Right renal pelvis (tissue), 4 donors: ENCODE measurements at places on chromosomes 5 and 9. TPM values are rescaled to one million over a fixed set of nuclear protein-coding genes. Genes with fewer than 3 reads are reported as not detected.
A peak's percentile ranks its signal among the peaks of the same experiment; 100 is the strongest.

DNA sequence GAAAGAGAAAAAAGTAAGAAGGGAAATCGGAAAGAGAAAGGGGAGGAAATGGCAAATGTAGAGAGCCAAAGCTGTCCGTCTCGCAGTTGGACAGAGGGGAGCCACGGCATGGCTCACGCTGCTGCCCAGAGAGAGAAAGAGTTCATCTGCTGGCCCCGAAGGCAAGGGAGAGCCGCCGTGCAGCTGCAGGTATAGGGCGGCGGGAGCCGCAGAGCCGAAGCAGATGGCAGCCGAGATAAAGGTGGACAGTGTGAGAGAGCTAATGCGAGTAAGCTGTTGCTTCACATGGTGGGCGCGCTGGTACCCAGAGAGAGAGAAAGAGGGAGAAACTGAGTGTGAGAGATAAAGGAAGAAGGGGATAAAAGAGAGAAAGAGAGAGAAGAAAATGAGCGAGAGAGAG is 188.4 kb upstream of the PPP1R26 start:
- DNase-seq, result no peak

DNA sequence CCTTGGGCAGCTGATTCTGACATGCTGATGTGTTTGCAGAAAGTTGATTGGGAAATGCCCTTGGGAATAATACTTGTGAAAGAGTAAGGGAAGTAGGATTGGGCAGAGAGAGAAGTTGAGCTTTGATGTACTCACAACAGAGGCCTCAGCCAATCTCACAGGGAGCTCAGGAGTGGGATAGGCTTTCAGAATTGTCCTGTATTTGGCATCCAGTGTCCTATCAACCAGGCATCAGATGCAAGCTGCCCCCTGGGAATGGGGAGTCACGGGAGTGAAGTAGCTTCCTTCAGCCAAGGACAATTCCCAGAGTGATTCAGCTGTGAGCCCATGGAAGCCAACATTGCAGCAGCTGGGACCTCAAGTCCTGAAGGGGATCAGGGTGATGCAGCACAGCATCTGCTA is 39.6 kb downstream of the DMAC1 start:
- DNase-seq, result no peak

DNA sequence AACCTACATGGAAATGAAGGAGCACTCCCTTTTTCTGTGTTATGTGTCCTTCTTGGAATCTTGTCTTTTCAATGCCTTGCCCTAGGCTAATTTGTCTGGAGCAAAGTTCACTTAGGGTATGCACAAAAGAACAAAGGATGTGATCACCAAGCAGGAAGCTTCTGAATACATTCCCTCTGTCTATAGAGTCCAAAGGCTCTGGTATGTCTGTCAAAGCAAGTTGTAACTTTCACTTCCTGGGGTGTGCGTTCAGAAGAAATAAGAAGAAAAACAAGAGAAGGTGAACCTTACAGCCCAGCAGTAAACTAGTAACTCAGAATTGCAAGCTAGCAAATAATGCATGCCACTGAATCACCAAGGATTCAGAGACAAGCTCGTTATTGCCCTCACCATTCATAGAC is 31.7 kb upstream of the CDH6 start:
- peak; percentile 38 for DNase-seq

DNA sequence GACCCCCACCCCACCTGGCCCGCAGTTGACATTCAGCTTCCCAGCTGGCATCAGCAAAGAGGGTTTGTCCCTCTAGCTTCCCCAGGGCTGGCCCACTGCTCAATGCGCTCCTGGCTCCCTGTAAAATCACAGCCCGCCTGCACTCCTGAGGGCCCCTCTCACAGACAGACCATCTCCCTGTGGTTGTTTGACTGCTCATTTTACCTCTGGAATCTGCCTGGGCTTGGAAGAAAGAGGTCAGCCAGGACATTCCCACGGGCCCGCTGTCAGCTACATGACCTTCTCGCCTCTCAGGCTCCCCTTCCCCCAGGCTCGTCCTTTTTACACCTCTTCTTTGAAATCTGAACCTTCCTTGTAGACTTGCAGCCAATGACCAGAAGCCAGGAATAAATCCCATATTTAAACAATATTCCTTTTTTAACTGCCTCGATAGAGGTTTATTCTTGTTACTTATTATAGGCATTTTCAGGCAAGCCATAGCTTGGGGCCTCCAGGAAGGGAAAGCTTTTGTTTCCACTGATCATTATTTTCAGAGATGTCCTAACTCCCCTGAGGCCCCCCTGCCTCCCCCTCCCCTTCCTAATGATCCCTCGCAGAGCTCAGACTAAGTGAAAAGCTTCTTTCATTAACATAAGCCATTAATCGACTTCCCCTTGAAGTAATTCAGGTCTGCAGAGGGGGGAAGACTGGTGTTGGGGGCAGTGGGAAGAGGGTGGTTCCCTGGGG is 76.3 kb upstream of the IQGAP2 start:
- DNase-seq, result no peak

DNA sequence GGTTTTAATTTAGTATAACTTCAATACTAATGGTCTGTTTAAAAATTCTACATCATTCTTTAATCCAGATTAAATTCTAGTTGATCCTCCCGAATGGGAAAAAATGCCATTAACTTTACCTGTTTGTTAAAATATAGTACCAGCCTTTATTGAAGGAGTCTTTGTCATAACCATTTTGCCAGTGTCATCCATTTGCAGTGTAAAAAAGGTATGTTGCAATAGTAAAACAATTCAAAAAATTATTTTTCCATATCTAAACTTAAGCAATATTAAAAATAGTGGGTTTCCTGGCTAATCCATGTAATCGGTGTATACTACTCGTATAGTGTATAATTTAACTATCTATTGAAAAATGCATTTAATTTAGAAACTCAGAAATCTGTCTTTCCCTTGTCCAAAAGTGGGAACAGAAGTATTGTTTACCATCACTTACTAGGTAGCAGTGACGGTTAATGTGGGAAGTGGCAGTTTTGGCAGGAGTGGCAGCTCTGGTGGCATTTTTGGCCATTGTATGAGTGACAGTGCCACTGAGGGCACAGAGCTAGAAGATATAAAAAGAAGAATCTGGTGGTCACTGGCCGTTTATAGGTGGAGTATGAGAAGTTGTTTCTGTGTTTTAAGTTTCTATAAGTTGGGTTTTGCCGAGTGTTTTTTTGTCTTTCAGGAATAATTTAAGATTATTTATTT is 1.9 kb downstream of the AP3S1 start:
- no peak for DNase-seq

SH3TC2 gene
- 1.2 TPM for polyA plus RNA-seq
